ENCODE measurements at places on chromosomes 1 and 21.

DNA sequence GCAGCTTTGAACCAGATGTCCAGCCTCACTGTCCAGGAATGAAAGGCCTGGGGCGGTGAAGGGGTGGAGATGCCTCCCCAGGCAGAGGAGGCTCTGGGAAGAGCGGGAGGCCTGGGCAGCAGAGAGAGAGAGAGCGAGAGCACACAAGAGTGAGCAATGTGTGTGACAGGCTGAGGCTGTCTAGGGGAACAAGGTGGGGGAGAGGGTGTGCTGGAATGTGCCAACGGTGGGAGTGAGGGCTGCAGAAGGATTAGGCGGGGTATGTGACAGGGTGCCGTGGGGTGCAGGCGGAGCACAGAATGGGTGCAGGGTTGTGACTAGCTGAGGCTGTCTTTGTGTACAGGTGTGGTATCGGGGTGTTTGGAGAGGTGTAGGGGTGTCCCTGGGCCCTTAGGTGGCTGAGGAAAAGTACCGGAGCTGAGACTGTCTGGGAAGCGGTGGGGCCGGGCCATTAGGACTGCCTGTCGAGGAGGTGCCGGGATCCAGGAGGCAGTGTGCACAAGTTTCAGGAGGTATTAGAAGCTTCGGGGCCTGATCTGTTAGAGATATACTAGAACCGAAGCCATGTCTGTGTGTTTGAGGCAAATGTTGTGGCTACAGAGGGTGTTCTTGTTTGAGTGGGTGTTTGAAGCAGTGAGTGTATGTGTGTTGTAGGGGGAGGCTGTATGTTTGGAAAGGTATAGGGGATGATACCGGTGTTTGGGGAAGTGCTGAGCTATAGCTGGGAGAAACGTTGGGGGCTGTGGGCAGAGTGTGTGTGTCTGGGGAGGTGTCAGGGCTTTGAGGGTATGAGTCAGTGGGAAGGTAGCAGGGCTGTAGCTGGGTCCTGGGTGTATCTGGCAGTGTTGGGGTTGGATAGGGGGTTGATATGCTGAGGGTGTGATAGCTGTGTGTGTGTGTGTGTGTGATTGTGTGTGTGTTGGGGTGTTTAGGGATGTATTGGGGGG, 9.1 kb downstream of the AHDC1 start:
- no peak for DNase-seq

- no peak for DNase-seq
Measured at GRCh38 chr1:56915960-56916359, 49.9 kb downstream of the C8B start.

DNA sequence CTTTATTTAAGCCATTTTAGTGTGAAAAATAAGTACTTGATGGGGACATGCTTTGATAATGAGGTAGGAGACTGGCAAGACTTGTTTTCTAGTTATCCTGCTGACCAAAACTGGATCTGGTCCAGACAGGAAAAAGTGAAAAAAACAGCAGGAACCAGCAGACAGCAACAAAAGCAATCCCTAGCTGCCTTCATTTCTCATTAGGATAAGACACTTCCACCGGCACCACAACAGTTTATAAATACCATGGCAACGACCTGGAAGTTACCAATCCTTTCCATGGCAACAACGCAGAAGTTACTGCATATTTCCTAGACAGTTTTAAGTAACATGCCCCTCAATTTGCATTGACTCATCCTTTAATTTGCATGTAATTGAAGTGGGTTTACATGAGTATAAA, 993.8 kb upstream of the NCAM2 start:
- DNase-seq, result no peak

DNA sequence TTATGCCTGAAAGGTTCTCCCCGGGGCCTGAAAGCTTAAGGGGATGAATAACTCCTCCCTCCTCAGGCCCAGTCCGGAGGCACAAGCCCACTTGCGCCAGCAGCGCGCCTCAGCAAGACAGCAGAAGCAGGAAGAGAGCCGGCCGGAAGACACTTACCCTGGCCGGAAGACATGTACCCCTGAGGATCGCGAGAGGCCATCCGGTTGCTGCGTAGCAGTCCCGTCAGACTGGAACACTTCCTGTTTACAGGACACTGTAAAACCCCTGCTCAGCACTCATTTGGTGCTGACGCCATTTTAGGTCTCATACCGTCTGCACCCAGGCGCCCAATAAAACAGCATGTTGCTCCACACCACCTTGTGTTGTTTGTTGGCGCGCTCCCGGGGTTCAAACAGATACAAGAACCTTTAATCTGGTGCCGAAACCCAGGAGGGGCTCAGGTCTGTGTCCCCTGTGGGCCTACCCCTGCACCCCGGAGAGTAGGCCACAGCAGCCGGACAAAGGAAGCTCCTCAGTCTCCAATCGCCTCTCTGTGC, 30.3 kb downstream of the VN1R5 start:
- no peak for DNase-seq

- DNase-seq, result no peak
Measured at GRCh38 chr1:228744356-228744755, 9.1 kb downstream of the RHOU start.

GRCh38 chr1:192357924-192358323, 41.1 kb downstream of the RGS21 start:
- no peak for DNase-seq

- no peak for DNase-seq
Measured at GRCh38 chr1:116712510-116712909, 41.7 kb upstream of the CD2 start.

DNA sequence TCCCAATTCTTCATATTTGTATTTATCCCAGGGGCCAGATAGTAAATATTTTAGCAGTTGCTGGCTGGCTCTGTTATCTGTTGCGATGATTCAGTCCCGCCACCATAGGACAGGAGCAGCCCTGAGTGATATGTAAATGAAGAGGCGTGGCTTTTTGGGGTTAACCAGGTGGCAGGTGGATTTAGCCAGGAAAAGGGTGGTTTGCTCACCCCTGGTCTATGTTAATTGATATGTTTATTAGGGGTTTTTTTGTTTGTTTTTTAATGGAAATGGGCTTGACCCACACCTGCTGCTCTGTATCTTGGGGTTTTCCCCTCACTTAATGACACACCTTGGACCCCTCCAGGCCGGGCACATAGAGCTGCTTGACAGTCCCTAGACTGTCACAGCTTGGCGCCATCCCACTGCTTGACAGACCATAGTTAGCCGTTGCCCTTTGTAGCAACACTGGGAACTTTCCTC, 62.8 kb downstream of the PIK3CD start:
- DNase-seq, result no peak

GRCh38 chr1:203165800-203166161, 9.8 kb downstream of the MYBPH start:
- DNase-seq, result no peak

- no peak for DNase-seq
Measured at GRCh38 chr1:53878492-53879105, 11.0 kb downstream of the YIPF1 start.

- no peak for DNase-seq
Measured at GRCh38 chr1:154419620-154420571, 14.8 kb downstream of the IL6R start.

GRCh38 chr1:190658907-190659306, 181.2 kb upstream of the BRINP3 start:
- no peak for DNase-seq

Data from stimulated activated CD8-positive, alpha-beta memory T cell treated with anti-CD3 and anti-CD28 coated beads, Interleukin-15, amount 100 ng/mL, for 4 hours (primary cell).